Osteocyte (in vitro differentiated cells): ENCODE measurements at places on chromosomes 1 and 21.
A peak's percentile ranks its signal among the peaks of the same experiment; 100 is the strongest.

DNA sequence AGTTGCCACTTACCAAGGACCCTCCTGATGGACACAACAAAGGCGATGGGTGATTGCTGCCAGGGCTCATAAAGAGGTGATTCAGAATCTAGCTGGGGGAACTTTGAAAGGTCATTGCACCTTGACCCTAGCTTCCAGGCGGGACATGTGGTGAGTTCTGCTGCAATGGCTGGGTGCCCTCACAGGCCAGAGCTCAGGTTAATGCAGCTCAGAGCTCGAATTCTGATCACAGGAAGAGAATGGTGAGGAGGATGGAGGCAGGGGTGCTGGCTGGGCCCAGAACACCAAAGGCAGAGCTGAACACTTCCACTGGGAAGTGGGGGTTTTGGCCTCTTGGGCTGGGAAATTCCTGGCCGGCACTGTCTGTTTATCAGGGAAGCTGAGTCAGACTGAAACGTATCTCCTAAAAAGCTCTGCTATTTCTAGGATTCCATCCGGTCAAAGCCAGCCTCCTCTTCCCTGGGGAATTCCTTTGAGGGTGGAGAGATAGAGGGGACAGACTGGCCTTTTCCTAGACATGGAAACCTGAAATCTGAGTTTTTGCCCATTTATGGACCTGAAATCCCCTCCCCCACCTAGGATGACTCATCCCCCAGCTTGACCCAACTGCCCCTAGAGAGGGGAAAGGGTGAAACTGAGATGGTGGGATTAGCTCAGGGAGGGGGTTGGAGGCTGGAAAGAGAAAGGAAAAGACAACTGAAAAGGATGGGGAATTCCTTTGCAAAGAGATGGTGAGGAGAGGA, 27.2 kb downstream of the NUAK2 start:
- no peak for DNase-seq

DNA sequence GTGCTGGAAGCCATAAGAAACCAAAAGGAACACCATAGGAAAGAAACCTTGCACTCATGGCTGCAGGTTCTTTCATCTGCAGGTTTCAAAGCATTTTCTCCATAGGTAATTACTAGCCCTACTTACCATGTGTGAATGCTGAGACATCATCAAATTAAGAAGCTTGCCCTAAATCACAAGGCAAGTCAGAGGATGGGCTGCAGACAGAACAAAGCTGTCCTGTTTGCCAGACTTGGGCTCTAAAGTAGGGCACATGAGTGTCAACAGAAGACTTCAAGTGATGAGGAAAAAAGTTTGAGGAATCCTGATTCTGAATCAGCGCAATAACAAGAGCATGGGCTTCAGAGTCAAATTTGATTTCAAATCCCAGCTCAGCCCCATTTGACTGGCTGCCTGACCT, 5.8 kb upstream of the EPS15 start:
- no peak for DNase-seq

DNA sequence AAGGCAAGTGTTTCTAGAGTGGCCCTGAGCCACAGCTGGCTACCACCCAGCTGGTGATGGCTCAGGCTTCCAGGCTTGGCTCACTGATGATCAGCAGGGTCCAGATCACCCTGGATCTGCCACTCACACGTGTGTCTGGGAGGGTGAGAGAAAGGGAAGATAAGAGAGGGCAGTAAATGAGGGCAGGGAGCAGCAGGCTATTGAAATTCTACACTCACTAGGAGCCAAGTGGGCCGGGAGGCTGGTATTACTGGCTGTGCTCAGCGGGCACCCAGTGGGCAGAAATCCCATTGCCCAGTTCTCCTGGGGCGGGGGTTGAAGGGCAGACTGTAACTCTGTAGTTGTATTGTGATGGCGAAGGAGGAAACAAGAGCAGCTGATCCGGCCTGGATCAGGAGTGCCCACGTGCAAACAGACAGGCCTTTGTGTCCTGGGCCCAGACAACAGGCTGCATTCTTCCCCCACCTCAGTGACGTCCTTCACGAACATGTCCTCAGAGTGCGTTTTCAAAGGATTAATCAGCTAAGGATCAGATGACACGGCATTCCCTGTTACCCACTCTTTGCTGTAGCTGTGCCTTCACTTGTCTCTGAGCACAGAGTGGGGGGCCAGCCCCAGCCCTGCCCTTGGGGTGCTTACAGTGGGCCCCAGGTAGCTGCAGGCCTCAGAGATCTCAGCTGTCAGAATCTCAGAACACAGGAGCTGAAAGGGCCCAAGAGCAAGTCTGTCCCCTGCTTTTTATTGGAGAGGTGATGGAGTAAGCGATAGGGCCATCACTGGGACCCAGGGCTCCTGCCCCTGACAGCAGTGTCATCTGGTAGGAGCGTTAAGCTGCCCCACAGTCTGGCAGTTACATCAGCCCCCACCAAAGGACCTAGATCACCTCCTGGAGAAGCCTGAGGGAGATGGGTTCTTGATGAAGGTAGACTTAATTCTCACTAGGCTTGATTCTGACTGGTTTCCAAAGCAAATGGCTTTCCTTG, 60.5 kb downstream of the ATP1A1 start:
- no peak for DNase-seq

DNA sequence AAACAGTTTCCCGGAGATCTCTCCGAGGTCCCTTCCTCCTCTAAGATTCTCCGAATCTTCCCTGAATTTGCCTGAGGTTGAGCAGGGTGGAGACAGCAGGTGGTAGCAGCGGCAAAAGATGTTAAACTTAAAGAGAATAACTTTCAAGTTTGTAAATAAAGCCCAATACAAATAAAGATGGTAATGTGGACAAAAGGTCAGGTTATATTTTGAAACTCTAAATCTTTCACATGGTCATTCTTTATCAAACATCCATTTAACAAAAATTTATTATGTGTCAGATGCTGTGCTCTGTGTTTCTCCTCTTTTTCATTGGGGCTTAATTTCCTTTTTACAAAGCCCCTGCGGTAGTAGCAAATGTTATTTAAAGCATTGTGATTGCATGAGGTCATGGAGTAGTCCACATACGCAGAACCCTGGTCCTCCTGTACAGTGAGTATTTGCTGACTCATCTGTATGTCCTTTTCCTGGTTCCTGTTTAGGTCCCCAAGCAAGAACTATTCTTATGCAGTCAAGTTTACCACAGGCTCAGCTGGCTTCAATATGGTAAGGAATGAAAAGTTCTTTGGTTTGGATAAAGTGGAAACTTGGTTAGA, 119.2 kb downstream of the ITSN1 start:
- DNase-seq, result no peak

GRCh38 chr1:190175320-190175719, 302.3 kb downstream of the BRINP3 start:
- DNase-seq, result no peak

GRCh38 chr1:114819869-114820268, 34.8 kb upstream of the SYCP1 start:
- no peak for DNase-seq

DNA sequence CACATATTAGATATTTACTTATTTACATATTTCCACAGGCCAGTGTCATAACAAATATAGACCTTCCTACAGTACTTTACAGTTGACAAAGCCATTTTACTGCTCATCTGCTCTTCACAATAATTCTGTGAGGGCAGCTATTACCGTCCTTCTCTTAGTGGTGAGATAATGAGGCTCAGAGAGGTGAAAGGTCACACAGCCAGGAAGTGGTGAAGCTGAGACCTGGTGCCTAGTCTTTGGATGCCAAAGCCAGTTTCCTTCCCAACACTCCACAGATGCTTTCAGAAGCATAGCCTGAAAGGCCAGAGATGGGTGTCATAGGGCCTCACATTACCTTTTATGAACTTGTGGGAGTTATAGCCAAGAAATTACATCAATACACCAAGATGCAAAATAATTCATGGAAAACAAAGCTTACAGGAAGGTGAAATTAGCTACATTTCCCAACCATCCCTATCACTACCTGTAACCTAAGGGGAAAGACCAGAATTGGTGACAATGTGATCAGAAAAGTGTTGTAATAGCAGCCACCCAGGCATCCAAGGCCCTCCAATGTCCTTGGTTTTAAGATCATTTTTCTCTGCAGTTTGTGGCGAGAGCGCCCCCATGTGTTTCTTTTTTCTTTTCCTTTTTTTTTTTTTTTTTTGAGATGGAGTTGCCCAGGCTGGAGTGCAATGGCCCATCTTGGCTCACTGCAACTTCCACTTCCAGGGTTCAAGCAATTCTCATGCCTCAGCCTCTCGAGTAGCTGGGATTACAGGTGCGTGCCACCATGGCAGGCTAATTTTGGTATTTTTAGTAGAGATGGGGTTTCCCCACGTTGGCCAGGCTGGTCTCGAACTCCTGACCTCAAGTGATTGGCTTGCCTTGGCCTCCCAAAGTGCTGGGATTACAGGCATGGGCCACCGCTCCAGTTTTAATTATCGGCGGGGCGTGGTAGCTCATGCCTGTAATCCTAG, 26.5 kb upstream of the RPL11 start:
- no peak for DNase-seq

DNA sequence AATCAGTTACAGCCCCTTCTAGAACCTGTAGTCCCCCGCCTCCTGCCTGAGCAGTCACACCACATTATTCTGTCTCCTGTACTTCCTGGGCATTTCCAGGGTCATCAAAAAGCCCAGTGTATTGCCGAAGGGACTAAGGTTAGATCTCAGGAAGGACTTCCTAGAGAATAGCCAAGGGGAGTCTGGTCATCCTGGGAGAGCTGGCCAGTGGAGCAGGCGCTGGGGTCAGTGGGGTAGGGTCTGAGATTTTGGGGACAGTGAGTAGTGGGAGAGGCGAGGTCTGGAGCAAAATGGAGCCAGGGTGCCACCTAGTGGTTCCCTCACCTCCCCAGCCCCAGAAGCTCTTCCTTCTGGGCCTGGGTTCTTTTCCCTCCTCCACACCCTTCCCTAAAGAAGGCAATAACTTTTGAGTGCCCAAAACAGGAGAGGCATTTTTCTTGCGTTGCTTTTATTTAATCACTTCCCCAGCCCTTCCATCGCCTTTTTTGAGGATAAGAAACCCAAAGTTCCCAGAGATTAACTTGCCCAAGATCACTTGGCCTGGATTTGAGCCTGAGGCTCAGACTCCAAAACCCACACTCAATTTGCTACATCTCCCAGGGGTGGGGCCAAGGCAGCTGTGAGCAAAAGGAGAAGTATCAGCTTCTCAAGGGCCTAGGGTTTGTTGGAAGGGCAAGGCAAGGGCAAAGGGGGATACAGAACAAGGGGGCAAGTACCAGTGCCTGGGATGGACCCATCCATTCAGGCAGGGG, 7.3 kb upstream of the PMVK start:
- no peak for DNase-seq

DNA sequence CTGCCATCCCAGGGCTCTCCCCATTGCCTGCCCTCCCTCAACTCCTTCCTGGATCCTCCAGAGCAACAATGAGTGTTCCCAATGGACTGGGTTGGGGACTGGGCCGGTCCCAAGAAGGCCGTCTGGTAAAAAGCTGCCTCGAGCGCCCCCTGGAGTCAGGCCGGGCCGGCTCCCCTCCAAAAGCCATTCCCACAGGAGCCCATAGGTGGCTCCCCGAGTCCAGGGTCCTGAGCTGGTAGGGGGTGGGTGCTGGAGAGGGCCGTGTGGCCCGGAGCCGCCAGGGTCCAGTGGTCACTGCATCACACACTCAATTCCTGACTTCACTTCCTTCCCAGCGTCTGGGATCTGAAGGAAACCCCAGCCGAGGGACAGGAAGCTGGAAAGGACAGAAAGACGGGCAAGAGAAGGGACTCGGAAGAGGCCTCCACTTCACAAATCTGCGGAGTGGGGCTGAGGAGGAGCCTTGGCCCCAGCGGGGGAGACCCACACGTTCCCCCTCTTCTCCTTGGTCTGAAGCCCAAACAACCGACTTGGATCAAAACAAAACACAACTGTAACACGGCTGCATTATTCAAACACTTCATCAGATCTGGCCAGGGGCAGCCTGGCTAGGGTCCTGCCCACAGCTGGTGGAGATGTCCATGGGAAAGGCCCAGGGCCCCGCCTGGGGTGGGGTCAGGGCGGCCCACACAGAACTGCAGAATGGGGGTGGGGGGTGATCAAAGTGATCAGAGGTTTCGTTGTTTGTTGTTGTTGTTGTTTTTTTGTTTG, 10.9 kb upstream of the ALDH4A1 start:
- DNase-seq, result peak; percentile 92

DNA sequence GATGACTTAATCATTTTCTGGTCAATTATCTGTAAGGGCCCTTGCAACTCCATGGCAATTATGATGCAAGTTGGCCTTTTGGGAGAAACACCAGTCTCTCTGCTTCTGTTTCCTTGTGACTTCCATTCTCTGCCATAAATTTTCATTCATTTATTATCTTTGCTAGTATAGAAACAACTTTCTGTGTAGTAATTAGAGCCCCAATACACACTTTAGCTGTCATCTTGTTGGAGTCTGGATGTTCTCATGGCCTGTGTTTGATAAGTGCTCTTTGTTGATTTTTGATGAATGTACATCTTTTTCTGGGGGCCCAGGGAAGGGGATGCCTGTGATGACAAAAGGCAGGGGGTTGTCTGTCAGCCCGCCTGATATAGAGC, 22.4 kb downstream of the PROX1 start:
- DNase-seq, result no peak

DNA sequence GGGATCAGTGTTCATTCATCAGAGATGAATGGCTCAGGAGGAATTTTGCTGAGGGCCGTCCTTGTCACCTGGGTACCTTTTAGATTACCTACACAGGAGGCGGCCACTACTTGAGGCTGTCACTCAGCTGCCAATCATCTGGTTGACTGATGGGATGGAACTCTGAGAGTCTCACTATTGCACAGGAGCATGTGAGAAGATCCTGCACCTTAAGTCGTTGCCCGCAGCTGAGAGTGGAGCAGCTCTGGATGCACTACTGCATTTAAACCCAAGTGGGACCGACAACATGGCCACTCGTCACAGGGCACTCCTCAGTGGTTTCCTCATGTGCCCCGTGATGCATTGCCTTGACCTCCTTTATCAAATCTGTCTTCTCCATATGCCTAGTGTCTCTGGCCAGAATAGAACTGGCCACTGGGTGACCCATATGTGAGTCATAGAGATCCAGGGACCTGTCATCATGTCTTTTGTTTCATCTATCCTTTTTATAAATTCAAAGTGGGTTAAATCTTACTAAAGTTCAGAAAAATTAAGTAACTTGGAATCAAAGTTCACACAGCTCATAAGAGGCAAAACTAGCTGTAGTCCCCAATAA, 165.5 kb downstream of the ZSCAN20 start:
- no peak for DNase-seq
